ENCODE measurements at places on chromosomes 13 and 19.
A peak's percentile ranks its signal among the peaks of the same experiment; 100 is the strongest.

DNA sequence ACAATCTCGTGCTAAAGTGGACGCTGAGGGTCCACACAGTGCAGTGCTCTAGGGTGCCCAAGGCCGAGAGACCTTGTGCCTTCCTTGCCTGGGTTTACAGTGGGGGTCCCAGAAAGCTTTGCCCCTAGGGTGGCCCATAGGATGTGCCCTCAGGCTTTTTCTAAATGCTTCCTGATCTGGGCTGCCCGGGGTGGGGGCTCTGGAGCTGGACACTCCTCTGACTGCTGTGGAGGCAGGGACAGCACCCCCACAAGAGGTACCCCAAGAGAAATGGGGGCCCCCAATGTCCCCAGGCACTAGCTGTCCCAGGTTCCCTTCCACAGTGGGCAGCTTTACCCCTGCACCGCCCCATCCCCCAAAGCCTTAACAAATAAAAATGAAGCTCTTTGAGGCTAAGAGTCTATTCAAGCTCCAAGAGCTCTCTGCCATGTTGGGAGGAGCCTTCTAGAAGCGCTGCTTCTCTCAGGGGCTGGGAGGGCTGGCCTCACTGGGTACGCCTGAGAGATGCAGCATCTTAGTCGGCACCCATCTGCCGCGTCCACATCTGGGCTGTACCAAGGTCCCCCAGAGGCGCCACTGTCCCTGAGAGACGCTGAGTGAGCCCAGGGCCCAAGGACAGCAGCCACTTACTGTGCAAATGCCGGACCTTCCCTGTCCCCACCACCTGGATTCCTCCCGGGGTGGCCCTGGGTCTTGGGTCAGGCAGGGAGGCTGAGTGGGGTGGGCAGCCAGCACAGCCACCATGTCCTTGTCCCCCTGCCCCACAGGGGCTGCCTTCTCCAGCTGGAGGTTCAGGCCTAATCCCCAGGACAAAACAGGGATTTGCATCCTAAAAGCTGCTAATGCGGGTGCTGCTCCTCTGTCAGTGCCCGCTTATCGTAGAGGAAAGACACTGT, 27.4 kb downstream of the CEBPA start:
- no peak for DNase-seq

DNA sequence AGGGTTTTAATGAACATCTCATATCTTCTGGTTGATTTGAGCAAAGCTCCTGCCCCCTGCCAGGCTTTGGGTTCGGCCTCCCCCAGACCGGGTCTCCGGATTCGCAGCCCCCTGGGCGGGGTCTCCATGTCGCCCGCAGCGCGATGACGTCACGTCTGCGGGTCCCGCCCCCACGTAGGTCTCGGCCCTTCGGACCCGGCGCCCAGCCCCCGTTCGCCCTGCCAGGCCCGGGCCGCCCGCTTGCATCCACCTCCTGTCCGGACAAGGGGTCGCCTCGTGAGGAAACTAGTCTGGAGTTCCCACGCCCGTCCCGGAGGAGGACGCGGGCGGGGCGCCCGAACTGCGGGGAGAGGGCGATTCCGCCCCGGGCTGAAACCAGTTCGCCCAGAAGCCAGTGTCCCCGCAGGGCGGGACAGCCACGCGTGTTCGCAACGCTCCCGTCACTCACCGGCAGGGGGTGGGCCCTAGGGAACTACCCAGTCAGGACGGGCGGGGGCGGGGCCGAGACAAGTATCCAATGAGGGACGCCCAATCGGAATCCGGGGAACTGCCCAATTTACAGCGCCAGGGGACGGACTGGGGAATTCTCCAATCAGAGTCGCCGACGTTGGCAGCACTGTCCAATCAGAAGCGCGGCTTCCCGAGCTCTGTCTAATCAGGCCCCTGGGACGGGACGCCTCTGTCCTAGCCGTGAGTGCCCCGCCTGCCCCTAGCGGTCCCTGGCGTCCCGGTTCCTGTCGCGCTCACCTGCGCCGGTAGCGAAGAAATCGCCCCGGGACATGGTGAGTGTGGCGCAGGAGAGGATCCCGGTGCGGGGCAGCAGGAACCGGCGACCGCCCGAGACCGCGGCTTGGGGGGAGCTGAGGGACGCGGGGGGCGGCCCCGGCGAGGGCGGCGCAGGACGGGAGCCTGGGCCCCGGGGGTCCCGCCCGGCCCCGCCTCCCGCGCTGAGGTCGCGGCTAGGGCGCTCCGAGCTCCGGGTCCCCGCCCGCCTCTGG, at the start of gene ZNF555:
ZNF555 (plus strand) TSS at position 682 of the 998 bp plus-strand sequence; CDS start at position 780, 98 bp downstream.
- peak; percentile 98 for DNase-seq

- DNase-seq: no peak
Observed at GRCh38 chr13:111846391-111847159, 220.4 kb upstream of the SOX1 start.

GRCh38 chr13:50080203-50080910, 65.1 kb downstream of the KCNRG start:
- DNase-seq: no peak

DNA sequence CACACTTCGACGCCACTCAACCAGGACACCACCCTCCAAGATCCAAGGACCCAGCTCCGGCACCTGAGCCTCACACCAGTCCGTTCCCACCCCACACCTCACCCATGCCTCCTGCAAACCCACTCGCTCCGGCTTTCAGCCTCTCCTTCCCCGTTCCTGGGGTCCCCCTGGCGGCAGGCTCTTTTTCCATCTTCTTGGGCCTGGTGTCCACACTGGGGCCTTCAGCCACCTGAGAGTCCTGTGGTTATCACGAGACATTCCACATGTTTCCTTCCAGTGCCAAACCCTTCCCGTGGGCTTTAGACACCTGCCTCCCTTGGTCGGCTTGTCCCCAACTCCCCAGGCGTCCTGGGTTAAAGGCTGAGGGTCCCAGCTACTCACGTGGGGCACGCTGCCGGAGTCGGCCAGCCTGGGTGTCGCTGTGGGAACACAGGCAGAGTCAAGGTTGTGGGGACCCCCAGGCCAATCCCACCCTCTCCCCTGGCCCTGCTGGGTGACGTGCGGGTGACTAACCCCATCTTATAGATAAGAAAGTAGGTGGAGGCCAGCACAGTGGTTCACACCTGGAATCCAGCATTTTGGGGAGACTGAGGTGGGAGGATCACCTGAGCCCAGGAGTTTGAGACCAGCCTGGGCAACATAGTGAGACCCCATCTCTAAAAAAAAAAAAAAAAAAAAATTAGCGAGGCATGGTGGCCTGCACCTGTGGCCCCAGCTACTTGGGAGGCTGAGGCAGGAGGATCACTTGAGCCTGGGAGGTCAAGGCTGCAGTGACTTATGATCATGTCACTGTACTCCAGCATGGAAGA, 1.9 kb downstream of the JSRP1 start:
- no peak for DNase-seq

GRCh38 chr19:4375164-4376027, 25.0 kb downstream of the SH3GL1 start:
- DNase-seq: peak; percentile 9

DNA sequence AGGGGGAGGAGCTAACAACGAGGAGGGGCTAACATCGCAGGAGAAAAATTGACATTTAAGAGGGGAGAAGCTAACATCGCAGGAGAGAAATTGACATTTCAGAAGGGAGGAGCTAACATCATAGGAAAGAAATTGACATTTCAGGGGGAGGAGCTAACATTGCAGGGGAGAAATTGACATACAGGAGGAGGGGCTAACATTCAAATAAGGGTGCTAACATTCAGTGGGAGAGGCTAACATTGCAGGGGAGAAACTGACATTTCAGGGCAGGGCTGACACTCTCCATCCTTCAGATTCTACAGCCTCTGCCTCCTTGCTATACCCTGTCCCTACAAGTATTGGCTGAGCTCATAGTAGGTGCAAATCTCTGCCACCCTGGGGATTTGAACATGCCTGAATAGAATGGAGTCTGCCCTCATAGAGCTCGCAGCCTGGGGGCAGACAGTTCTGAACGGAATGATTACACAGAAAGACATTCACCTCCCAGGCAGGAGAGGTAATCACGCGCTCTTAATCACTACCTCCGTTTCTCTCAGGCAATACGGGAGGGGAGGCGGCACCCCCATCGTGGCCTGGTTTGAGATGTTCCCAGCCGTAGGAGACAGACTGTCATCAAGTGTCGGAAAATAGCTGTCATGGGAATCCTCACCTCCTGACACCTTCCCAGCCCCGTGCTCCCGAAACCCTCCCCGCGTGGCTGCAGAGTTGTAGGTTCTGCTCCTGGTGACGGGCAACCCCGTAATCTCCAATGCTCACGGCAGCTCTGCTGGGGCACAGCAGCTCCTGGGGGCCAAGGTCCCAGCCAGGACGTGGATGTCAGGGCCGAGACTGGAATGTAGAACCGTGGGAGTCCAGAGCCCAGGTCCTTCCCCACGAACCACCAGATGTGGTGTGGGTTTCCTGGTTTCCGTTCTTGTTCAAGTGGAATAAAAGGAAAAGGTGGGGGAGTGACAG, 9.5 kb downstream of the GPR32 start:
- no peak for DNase-seq

DNA sequence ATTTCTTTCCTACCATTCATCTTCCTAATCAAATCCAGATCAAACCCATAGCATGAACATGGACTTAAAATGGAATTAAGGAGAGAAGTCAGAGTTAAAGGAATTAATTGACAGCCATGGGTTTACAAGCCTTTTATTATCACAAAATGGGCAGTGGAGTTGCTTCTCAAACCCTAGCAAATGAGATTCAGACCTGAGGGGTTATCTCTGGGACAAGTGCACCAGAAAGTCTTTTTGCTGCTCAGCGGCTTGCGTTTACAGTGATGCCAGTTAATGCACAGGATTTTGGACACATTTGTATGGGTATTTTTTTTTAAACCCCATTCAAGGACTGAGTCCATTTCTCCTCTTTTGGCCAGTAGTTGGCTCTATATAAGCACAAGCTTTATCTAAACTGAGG, 503.0 kb downstream of the EFNB2 start:
- DNase-seq: no peak

- DNase-seq: no peak
Observed at GRCh38 chr13:108193806-108194205, 21.5 kb downstream of the LIG4 start.

DNA sequence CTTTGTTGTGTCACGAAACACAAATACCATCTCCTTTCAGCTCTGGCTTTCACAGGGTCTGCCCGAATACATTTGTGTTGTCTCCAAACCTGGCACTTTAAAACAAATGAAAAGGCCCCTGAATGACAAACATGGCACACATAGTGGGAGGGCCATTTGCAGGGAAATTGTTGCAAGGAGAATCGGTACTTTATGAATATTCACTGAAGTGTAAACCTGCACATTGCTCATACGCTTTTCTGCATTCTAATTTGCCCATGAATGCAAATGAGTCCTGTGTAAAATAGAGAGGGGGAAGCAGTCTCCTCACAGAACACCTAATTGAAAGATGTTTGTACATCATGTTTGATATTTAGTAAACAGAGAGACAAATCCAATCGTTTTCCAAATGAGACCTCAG, 82.7 kb upstream of the PCDH8 start:
- DNase-seq: no peak

- DNase-seq: no peak
Observed at GRCh38 chr13:31250435-31250834, 50.7 kb downstream of the B3GLCT start.

- DNase-seq: no peak
Observed at GRCh38 chr13:36758345-36758744, 60.7 kb upstream of the RFXAP start.

DNA sequence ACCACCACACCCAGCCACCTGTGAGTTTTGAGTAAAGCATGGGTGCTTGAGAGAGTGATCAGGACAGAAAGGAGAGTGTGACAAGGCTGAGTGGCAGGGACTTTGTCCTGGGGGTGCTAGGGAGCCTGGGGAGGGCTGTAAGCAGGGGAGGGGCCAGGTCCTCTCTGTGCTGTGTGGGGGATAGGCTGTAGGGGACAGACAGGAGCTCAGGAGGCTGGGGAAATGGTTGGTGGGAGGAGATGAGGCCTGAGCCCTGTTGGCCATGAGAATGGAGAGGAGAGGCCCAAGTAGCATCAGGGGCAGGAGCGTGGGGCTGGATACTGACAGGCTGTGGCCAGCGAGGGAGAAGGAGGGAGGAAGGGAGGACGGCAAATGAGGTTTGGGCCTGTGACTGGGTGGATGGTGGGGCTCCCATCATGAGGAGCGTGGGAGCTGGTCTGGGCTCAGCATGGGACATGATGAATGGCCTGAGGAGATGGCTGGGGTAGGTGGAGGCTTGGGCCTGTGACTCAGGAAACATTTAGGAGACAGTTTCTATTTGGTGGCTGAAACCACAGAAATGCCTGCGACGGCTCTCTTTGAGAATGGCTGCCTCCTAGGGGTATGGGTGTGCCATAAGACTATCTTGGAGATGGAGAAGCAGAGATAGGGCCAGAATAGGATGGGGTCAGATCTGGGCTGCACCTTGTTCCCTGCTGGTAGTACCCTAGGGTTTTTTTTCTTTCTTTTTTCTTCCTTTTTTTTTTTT, 25.0 kb downstream of the GRIN2D start:
- no peak for DNase-seq

DNA sequence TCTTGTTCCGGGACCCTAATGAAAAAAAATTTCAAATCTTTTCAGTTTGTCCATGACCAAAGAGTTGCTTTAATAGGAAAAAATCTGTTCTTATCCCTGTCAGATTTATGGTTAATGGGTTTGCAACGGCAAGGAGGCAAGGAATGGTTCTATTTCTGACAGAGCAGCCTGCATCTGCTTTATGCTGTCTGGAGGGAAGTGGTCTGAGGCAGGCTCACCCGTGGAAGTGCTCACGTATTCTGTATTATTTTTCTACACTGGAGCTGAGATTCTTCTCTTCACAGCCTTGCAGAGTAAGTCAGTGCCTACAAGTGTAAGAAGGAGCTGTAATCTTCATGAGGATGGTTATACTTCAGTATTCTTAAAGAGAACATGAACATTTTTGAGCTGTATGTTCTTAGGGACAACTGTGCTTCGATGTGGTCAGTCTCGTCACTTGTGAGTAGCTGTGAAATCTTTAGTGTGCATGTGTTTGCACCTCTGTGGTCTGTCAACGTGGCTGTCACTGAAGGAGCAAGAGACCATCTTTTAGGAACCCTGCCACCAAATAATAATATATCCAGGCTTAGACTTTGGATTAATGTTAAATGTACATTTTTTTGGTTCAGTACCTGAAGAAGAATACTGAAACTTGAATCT, 114.3 kb downstream of the DNAJC3 start:
- no peak for DNase-seq
